ENCODE measurements at places on chromosomes 5 and 9.

- no peak for DNase-seq
Observed at GRCh38 chr9:115845648-115846312, 307.8 kb upstream of the PAPPA start.

DNA sequence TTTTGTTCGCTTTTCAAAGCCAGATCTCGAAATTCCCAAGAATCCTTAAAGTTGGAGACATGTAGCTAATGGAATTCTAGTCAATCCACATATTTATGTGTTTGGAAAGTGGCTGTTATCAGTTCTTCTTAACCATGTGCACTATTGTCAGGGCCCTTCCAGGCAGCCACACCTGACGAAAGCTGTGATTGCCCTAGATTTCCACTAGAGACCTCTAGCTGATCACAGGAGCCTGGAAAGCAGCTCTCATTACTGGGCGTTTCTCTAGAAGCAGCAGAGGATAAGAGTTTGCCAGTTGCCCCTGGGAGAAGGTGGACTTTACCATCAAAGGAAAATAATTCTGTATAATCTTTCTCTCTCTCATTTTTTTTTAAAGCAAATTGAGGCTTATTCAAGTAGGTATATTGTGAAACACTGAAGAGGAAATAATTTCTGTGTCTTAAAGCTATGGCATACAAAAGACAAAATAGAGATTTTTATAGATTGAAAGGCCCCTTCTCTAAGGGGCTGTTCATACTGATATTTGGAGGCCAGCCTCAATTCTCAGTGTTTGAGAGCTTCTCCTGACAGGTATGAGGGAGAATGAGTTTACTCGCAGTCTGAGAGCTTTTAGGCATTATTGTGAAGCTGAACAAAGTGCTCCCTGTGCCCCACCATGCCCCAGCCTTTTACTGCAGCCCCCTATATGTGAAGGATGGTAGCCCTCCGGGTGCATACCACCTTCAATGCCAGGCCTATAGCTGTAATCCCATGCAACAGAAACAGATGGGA lies 405.4 kb upstream of the ACTBL2 start:
- DNase-seq: no peak

DNA sequence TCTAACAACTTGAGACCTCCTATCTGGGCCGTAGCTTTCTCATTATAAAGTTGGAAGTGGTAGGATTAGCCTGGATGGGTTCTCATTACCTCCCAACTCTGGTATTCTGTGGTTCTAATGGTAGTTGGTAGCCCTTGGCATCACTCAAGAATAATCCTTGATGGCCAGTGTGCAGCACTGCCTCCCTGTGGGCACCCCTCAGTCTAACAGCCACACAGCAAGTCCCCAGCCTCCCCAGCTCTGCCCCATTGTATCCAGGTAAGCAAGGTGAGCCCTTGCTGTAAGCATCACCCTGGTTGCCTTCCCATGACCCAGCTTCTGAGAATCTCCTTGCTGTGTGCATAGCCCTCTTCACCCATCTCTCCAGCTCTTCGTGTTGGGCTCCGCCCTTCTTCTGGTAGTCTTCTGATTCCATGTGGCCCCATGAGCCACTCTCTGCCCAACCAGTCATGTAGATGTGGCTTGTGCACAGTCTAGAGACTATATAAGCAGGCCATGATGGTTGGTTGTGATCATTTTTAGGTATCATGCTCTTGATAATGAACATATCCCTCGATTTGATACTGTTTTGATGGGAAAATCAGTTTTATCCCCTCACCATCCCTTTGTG lies 57.6 kb upstream of the GRHPR start:
- no peak for DNase-seq

GRCh38 chr5:87576867-87577266 lies 164.1 kb upstream of the CCNH start:
- DNase-seq: no peak

- DNase-seq: no peak
Observed at GRCh38 chr5:160242145-160242544, 12.8 kb downstream of the FABP6 start.

GRCh38 chr9:94782355-94783101 lies 56.0 kb downstream of the AOPEP start:
- DNase-seq: no peak

- DNase-seq: no peak
Observed at GRCh38 chr5:113357696-113358476, 76.9 kb downstream of the TSSK1B start.

DNA sequence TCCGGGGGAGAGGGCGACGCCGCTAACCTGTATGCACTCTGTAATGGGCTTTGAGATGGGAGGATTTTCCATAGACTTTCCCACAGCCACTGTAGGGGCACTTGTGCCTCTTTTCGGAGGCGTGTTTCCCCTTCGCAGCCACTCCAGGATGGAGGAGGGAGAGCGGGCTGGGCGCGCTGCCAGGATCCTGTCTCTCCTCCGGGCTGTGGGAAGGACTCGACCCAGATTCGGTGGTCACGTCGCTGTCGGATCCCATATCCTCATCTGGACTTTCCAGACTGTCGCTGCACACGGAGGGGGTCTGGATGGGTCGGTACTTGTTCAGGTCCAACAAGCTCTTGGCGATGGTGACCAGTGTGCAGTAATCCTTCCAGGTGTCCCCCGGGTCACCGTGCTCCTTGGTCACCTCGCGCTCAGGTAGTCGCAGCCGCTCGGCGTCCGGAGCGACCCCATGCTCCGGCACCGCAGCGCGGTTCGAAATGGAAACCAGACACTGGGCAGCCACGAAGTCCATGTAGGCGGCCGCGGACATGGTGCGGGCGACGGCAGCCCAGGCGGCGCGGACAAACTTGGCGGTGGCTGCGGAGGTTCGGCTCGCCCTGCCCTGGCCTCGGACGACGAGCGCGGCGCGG lies 1.5 kb downstream of the KLF9 start:
- peak; percentile 35 for DNase-seq

DNA sequence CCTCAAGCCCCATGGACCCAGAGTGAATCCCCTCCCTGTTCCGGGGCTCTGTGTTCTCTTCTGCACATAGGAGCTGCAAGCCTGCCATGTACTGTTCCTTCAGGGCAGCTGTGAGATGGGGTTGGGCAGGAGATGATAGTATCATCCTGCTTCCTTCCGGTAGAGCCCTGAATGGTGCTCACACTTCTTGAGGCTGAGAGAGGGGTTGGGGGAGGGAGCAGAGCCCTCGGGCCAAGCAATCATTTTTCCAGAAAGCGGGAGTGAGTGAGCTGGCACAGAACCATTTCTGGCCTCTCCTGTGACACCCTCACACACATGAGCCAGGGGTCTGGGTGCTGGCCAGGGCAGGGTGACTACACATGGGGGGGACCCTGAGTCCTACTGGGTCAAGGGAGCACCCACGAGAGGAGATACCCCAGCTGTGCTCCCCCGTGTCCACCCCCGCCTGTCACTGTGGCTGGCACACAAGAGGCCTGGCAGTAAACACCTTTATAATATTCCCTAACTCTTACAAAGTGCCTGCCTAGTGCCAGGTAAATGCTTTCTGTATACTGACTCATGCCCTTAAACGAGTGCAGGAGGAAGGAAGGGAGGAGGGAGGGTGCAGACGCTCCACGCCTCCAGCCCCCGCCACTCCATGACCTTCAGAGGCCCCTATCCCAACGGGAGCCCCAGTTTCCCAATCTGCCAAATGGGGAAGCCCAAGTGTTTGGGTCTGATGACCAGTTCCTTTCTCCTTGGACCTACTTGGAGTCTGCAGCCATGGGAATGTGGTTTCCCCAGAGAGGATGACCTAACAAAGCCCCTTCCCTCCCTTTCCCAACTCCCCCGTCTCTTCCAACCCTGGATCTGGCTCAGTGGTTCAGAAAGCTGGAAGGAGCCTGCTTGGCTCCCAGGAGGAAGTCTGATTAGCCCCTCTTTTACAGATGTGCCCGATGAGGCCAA lies 15.5 kb downstream of the AKNA start:
- peak; percentile 71 for DNase-seq

GRCh38 chr5:160272889-160273288 lies 39.5 kb downstream of the CCNJL start:
- no peak for DNase-seq

- DNase-seq: no peak
Observed at GRCh38 chr5:29307478-29307877, 1886.0 kb upstream of the CDH6 start.

- DNase-seq: peak; percentile 9
Observed at GRCh38 chr9:93092251-93092991, 3.6 kb upstream of the CARD19 start.

DNA sequence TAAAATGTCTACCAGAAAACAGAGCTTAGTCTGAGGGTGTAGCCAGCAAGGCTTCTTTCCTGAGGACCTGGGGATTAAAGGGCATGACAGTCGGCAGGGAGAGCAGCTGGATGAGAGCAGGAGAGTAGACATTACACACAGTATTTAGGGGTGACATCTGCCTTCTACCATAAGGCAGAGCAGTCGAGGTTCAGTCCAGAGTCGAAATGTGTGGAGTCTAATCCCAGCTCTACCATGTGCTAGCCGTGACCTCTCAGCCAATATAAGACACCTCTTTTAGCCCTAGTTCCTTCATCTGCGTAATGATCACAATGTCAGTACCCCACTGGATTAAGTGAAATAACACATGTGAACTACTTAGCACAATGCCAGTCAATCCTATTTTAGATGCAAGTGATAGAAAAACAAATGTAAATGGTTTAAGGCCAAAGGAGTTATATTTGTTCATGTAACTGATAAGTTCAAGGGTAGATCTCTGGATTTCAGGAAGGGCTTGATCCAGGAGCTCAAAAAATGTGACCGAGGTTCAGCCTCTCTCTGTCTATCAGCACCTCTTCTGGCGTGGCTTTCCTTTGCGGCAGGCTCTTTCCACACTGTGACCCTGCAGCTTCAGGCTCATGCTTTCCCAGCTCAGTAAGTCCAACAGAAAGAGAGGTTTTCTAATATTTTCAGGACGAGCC lies 16.2 kb upstream of the CPLX2 start:
- DNase-seq: no peak

DNA sequence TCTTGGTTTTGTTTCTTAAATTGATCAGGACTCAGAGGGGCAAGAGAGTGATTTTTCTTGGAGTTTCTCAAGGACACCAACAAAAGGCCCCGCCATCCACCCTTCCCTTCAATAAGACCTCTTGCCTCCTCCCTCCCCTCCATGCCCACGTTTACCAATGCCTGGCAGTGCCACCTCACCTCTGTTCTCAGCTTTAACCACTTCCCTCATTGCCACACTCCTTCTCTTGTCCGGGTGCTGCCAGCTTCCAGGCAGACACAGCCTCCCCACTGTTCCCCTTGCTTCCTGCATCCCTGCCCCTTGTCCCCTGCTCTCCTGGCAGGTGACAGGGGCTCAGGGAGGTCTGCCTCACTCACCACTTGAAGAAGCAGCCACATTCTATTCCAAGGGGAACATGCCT lies 90.8 kb downstream of the LHX2 start:
- DNase-seq: no peak

DNA sequence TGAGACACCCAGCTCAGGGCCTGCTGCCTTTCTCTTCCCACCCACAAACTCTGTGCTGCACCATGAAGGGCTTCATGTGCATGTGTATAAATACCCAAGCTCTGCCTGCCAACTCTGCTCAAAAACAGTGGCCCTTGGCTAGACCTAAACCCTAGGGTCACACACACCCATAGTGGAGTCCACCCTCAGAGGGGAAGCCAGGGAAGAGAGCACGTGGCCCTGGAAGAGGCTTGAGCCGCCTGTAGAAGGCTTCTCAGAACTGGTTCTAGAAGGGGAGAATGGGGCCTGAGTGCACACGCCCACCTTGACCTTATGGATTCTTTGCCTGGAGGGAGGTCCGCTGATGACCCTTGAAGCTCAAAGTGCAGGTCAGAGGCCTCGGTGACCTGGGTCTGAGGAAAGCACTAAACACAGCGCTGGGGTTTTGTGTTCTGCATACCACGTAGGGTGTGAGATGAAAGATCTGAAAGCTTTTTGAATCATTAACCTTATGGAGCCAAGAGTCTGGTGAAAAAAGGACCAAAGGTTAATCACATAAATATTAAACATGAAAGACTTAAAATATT lies 60.6 kb downstream of the CYFIP2 start:
- no peak for DNase-seq

DNA sequence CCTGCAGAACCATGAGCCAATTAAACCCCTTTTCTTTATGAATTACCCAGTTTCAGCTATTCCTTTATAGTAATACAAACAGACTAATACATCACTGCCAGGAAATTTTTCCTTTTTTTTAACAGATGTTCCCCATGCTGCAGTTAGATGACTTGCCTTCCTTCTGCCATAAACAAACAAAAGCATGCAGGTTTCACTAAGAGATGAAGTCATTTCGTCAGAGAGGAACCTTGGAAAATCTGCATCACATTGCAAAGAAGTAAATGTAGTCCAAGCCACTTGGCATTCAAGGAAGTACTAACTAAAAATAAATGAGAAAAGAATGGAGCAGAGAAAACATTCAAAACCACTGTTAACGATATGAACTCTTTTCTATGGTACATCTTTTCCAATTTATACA lies 194.1 kb upstream of the EFNA5 start:
- DNase-seq: no peak

GRCh38 chr5:39948341-39948740 lies 523.6 kb upstream of the DAB2 start:
- DNase-seq: no peak

DNA sequence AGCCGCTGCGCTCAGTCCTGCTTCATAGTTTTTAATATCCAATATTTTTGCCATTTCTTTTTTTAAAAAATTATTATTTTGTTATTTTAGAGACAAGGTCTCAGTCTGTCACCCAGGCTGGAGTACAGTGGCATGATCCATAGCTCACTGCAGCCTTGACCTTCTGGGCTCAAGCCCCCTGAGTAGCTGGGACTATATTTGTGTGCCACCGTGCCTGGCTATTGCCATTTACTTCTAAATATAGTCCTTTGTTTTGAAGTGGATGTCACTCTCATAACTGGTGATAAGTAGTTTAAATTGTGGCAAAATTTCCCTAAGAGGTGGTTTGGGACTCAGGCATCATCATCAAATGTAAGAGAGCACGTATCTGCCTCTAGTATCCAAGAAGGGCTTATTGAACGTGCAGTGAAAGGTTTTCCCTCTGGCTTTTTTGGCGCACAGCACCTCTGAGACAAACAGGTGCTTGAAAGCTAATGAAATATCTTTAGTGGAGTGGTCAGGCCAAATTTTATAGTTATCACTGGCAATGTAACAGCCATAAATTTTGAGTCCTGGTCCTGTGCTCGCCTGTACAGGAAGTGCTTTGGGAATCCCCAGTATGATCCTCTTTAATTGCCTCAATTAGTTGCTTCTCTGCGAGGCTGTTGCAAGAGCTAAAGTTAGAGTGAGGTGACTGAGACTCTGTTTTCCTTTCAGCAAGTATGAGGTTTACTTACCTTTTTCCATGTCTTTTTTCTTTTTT lies 14.8 kb downstream of the STXBP1 start:
- DNase-seq: no peak

DNA sequence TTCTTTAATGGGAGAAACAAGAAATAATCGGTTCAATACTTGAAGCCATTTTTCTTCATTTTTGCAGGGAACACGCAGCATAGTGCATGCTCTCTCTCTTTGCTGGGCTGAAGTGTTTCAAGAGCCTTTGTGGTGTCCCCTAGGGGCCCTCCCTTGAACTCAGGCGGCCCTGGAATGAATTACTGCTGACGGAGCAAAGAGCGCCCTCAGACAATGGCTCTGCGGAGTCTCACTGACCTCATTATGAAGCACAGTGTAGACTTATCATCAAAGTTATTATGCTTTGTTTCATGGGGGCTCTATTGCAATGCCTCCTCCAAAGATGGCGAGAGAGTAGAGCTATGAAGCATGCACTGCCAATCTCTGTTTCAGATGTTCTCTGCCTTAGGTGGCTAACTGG lies 64.8 kb upstream of the ADCY2 start:
- no peak for DNase-seq
